ENCODE measurements at places on chromosomes 13 and 19.

GRCh38 chr13:38135592-38135991, 214.1 kb upstream of the UFM1 start:
- DNase-seq, result no peak

DNA sequence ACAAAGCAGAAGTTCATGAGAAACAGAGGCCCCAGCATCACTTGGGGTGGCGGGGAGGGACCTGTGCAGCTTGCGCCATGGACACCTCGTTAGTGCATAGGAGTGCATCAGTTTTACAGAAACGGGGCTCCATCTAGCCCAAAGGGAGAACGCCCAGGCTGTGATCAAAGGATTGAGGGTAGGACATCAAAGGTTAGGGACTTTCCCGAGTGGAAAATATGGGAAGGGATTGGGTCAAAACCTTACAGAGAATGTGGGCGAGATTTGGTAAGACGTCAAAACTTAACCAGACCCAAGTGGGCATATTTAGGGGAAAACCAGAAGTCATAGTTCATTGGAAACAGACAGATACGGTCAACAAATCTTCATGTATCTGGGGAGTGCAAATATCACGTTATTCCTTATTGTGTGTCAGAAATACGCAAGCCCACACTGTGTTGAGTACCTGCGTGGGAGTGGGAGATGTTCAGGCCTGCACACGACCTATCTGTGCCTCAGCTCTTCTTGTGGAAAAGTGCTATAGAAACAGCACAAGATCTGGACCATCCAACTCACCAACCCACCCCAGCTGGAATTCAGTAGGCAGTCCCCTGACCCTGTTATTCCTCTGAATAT, 9.4 kb upstream of the GRAMD1A start:
- DNase-seq, result no peak

GRCh38 chr13:106473154-106473553, 62.3 kb downstream of the EFNB2 start:
- DNase-seq, result no peak

DNA sequence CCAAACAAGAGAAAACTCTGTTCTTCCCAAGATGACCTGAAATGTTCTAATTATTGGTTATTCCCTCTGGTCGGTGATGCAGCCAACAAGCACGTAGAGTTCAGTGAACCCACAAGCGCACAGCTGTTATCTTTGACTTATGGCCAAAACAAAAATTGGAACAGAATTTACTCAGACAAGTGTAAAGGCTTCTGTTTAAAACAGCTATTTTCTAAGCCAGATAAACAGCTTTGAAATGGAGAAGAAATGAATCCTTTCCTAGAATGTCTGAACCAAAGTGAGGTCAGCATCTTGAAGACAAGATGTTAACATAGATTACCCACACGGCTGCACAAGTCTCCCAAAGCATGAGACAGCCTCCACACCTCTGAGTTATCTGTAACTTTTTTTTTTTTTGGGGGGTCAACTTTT, 669.2 kb downstream of the DIAPH3 start:
- DNase-seq, result no peak

- DNase-seq, result peak; percentile 36
Observed at GRCh38 chr13:111665691-111666095, 345.3 kb downstream of the TEX29 start.

- no peak for DNase-seq
Observed at GRCh38 chr19:5316138-5316537, 24.5 kb downstream of the PTPRS start.

- DNase-seq, result no peak
Observed at GRCh38 chr19:33472691-33473652, 48.6 kb downstream of the PEPD start.

Measured in ecto neural progenitor cell (in vitro differentiated cells).